ENCODE measurements at places on chromosomes 12 and 14. TPM values are rescaled to one million over a fixed set of nuclear protein-coding genes. Genes with fewer than 3 reads are reported as not detected.

DNA sequence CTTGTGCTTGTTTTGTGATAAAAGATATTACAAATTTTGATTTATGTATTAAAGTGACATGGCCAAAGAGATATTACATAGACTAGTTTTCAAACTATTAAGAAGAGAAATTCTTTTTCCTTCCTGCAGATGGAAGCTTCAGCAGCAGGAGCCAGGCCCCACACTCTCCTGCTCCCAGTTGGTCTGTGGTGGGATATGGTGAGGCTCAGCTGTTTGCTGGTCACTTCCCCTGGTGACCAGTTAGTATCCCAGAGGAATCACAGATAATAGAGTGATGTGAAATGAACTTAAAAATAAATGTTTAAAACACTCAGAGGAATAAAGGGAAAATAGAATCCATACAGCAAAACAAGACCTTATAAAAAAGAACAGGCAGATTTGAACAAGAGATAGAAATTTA lies 154.7 kb downstream of the KTN1 start:
- no peak for DNase-seq

DNA sequence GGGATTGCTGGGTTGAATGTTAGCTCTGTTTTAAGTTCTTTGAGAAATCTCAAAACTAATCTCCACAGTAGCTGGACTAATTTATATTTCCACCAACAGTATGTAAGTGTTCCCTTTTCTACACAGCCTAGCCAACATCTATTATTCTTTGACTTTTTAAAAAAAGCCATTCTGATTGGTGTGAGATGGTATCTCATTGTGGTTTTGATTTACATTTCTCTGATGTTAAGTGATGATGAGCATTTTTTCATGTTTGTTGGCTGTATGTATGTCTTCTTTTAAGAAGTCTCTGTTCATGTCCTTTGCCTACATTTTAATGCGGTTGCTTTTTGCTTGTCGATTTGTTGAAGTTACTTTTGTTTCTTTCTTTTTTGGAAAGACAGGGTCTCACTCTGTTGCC lies 301.1 kb upstream of the OR4E1 start:
- no peak for DNase-seq

DNA sequence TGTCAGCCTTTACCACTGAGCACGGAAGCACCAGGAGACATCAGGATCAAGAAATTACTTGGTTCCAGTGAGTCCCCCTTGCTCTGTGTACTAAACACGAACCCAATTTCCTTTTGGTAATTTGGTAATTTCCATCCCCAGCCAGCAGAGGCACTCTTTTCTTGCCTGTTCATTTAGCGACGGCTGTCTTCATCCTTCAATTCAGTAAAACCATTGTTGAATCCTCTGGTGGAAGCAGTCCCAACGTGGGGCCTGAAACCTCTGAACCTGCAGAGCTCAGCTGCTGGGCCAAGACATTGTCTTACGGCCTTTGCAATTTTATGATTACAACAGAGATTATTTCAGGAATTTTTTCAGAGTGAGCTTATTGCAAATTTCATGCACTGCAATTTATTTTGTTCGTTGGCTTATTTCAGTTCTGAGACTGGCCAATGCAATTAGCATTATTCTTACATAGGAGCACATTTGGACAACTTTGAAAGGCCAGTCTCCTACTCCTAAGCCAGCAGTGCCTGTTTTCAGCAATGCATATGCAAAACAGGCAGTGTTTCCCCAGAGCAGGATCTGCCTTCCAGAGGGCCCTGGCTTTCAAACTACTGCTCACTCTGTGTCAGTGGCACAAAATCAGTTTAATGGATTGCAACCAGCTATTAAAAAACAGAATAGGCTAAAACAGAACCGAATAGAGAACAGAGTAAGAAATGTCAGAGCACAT lies 372.9 kb upstream of the TMEM132C start:
- no peak for DNase-seq

GRCh38 chr12:64625243-64626077 lies 15.2 kb downstream of the RASSF3 start:
- DNase-seq = peak; percentile 18

DNA sequence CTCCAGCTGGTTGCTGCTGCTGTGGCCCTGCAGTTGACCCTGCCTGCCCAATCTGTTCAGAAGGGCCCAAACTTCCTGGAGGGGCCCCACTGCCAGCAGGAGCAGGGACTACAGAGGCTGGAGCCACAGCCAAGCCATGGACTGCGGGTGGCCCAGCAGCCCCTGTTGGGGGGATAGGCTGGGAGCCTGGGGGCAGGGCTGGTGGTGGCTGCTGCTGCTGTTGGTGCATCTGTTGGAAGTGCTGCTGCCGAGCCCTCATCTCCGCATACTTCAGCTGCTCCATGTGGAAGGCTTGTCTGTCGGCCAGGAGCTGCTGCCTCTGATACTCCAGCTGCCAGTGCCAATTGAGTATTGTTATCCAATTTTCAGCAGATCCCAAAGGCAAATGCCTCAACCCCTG lies 7.2 kb downstream of the MYL6 start:
- DNase-seq = no peak

DNA sequence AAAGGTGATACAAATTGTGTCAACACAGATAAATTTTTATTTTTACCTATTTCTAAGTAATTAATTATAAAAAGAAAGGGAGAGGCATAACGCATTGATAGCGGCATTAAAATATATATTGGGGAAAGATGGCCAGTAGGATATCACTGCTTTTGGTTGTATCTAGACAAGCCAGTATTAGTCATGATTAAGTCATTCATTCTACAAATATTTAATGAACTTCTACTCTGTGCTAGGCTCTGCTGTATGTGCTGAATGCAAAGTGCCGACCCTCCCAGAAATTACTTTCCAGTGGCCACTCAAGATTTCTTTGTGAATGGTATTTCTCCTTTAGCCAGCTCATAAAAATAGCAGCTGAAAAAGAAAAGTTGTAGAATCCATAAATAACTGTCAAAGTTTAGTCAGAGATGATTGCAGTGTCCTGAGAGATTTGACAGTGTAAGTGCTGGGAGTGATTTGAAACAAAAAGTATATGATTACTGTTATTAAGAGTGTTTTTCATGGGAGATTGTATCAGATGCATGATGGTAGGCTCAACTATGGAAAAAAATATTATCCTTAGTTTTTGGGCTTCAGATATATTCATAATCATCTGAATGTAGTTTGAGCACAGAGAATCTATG lies 133.2 kb downstream of the MGAT4C start:
- DNase-seq = no peak

- DNase-seq = peak; percentile 70
These were observed 66.7 kb downstream of the CCDC88C start for GRCh38 chr14:91350813-91351511.

GRCh38 chr14:101035466-101036225 lies 132.1 kb upstream of the RTL1 start:
- no peak for DNase-seq

DNA sequence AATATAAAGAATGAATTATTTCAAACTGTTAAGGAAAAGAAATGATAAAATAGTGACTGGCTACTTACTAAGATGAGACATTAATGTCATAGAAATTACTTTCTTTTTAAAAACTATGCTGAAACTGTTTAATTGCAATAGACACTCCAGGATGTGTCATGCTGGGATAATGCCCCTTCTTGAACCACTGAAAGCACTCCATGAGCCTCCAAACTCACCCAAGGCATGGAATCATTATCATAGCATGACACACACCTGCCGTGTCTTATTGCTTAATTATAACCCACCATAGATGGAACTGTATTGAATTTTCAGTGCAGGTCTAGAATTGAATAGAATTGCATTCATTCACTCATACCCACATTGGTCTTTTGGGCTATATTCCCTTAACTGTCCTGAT lies 4.3 kb downstream of the MBIP start:
- no peak for DNase-seq

DNA sequence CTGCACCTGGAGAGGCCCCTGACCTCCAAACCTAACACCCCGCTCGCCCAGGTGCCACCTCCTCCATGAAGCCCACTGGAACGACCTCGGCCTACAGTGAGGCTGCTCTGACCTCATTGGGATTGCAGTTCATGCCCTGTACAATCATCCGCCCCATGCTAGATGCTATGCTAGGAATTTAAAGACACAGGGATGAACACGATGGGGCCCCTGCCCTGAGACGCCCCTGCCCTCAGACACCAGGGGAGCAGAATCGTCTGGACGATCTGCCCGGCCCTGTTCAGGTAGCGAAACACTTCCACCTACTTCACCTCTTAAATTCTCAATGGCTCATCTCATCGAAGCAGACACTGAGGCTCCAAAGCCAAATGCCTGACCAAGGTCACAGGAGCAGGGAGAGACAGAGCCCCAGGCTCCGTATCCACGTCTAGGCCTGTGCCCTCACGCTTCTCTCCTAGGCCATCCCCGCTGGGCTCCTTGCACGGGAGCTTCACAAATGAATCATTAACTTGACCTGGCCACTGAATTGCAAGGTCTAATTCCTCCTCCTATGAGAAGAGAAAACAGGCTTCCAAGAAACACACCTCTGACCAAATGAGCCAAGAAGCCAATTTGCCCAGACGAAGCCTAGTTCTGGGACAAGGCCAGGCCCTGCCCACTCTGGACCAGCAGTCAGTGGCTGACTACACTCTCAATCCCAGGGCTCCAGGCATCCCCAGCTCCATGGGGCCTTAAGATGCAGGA lies 35.2 kb downstream of the SCARB1 start:
- no peak for DNase-seq

GRCh38 chr14:24056800-24057184 lies 5.0 kb downstream of the CARMIL3 start:
- DNase-seq = no peak

PPP4R4 gene
- 6.2 TPM for total RNA-seq

TMEM121 gene
- total RNA-seq = 6.3 TPM

Data from activated T-cell treated with anti-CD3 and anti-CD28 coated beads, Interleukin-2, amount 50 U/mL, for 72 hours (primary cell).